ENCODE measurements at places on chromosomes 13 and 19. TPM values are rescaled to one million over a fixed set of nuclear protein-coding genes. Genes with fewer than 3 reads are reported as not detected.

Gene MAN2B1
- total RNA-seq, result 31.2 TPM

Gene LGALS14
- not detected for total RNA-seq

Gene ZNF331
- 7.9 TPM for total RNA-seq

Gene C19orf85
- not detected for total RNA-seq

Gene GGACT
- 4.4 TPM for total RNA-seq

Gene RFPL4A
- 2.3 TPM for total RNA-seq

Gene PRR19
- 0.32 TPM for total RNA-seq

Gene ACTMAP
- 2.0 TPM for total RNA-seq

Gene ZNF700
- total RNA-seq, result 5.0 TPM

Gene ONECUT3
- not detected for total RNA-seq

Gene SPTBN4
- total RNA-seq, result 0.06 TPM

Gene ZNF628
- 0.81 TPM for total RNA-seq

Gene CEACAM4
- total RNA-seq, result not detected

Gene GJA3
- not detected for total RNA-seq

Gene SGCG
- 0.16 TPM for total RNA-seq

Gene FUZ
- total RNA-seq, result 20.0 TPM

Gene RXFP2
- total RNA-seq, result not detected

Gene PPP5C
- 68.0 TPM for total RNA-seq

Gene MAST1
- total RNA-seq, result 0.16 TPM

Gene IGFLR1
- 0.94 TPM for total RNA-seq

Gene ASPDH
- 0.19 TPM for total RNA-seq

Gene TMEM150B
- total RNA-seq, result not detected

All from bladder microvascular endothelial cell (primary cell).